Activated CD4-positive, CD25-positive, alpha-beta regulatory T cell treated with anti-CD3 and anti-CD28 coated beads, Interleukin-2, amount 50 U/mL, for 72 hours (primary cell): ENCODE measurements at places on chromosomes 2 and 18.
A peak's percentile ranks its signal among the peaks of the same experiment; 100 is the strongest.

DNA sequence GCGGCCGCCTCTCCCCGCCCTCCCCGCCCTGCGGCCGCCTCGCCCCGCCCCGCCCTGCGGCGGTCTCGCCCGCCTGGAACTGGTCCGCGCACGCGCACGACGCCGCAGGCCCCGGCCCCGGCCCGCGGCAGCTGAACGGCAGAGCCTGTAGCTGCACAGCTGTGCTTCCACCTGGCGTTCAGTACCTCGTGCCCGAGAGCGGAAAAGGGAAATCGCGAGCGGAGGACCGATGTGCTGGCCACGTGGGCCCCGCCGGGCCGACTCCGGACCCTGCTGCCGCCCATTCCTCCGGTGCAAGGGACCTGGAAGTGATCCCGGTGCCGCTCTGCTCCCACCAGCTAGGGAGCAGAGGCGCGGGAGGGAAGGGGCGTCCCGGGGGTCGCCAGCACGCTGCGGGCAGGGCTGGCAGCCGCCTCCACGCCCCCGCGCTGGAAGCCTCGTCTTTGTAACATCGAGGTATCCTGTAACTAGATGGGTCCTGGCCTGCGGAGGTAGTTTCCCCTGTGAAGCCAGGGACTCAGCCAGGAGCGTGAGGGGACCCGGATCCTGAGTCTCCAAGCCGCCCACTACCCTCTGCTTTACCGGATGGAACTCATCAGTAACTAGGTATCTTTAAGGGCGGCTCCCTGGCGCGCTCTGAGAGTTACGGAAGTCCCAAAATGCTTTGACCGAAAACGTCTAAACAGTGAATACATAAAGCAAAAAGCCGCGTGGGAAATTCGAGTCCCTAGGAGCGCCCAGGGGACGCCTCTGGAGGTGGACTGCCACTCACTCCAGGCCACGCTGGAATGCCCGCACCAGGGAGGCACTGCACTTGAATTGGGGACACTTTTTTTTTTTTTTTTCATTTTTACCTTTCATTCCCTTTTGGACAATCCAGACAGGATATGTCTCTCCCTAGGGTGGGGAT is 704 bp upstream of the ODC1 start:
- peak; percentile 90 for DNase-seq

GRCh38 chr18:33201509-33201926 is 239.0 kb downstream of the CCDC178 start:
- DNase-seq = no peak

DNA sequence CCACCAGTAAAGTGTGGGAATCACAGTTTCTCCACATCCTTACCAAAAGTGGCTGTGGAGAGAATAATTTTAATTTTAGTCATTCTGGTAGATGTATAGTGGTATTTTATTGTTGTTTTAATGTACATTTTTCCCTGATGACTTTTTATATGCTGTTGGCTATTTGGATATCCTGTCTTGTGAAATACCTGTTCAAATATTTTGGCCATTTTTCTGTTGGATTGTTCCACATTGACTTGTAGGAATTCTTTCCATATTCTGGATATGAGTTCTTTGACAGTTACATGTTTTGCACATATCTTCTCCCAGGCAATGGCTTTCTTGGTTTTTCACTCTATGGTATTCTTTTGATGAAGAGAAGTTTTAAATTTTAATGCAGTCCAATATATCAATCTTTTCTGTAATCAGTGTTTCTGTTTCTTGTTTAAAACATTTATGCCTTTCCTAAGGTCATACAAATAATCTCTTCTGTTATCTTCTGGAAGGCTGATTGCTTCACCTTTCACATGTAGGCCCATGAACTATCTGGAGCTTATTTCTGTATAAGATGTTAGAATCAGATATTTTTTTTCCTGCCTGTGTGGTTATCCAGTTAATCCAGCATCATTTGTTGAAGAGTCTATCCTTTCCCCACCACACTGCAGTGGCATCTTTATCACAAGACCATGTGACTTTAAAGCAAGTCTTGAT is 19.0 kb downstream of the AFTPH start:
- no peak for DNase-seq

GRCh38 chr2:188475945-188476344 is 184.3 kb downstream of the GULP1 start:
- DNase-seq = no peak

- DNase-seq = no peak
Measured at GRCh38 chr2:45178359-45178758, 169.1 kb upstream of the SIX2 start.

DNA sequence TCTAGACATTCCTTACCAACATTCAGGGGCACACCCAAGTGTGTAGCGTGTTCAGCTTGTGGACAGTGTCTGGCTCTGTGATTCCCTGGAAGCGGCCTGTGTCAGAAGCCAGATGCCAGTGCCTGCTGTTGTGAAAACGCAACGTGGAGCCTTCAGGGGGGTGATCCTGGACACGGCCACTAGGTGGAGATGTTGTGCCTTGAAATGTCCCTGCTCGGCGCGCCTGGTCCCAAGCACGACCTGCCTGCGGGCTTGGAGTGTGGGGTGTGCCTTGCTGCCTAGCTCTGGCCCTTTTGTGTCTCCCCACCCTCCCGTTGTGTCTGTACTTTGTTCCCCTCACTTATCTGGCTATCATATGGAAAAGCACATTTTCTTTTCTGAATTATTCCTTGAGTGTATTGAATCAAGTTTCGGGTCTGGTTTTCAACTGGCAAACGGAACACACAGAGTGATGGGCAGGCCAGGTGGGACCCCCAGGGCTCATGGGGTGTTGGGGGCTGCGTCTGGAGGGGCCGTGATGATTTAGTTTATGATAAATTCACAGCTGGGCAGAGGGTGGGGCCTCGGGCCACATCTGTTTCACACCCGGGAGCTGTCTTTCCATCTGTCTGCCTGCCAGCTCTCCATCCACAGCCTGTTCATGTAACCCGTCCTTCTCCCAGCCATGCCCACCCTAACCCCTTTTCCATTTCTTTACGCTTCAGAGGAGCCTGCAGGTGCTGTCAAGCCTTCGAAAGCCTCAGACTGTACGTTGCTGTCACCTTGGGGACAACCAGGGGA is 95.5 kb downstream of the DYSF start:
- DNase-seq = peak; percentile 72

GRCh38 chr18:9575558-9575957 is 38.8 kb downstream of the PPP4R1 start:
- DNase-seq = no peak

DNA sequence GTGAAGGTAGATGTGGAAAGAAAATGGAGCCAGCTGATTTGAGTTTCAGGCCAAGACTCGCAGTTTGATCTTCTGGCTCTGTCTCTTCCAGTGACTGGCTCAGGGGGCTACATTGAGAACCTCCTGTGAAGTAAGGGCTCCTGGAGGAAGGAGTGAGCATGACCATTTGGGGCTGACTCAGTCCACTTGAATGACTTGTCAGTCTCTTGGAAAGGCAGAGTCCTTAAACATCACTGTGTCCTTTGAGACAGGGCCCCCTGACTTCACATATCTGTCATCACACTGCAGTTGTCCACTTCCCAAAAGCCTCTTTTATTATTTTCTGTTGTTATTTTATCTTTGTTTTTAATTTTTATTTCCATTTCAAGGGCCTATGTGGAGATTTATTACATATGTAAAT is 204.6 kb upstream of the APCDD1 start:
- DNase-seq = no peak

DNA sequence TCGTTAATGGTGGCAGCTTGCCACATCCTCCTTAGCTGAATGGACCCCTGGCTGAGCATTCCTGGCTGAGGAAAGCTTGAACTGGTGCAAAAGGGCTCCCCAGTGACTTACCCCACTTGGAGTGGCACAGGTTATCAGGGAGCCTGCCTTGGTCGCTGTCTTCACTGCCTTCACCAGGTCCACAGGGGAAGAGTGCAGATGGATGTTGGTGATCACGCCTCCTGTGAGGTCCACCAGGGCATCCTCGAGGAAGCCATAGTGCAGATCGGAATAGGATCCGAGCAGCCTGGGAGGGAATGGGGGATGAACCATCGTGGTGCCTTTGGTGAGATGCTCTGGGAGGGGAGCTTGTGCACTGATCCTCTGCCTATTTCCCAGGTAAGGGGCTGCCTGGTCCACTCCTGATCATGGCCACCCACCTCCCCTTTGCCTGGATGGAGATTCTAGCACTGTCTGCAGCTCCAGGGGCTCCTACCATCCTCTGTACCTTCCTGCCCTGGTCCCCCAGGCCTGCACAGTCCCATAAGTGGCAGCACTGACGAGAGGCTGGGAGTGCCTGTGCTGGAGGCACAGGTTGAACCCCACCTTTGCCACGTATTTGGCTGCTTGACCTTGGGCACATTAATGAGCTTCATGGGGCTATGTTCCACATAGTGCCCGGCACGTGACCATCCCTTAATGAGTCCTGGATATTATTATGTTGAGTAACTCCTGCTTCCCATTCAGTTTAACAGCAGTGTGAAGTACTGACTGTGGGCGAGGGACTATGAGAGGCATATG is 43.0 kb downstream of the CAPN13 start:
- peak; percentile 21 for DNase-seq

GRCh38 chr18:71237641-71238040 is 948.8 kb downstream of the SOCS6 start:
- DNase-seq = no peak

DNA sequence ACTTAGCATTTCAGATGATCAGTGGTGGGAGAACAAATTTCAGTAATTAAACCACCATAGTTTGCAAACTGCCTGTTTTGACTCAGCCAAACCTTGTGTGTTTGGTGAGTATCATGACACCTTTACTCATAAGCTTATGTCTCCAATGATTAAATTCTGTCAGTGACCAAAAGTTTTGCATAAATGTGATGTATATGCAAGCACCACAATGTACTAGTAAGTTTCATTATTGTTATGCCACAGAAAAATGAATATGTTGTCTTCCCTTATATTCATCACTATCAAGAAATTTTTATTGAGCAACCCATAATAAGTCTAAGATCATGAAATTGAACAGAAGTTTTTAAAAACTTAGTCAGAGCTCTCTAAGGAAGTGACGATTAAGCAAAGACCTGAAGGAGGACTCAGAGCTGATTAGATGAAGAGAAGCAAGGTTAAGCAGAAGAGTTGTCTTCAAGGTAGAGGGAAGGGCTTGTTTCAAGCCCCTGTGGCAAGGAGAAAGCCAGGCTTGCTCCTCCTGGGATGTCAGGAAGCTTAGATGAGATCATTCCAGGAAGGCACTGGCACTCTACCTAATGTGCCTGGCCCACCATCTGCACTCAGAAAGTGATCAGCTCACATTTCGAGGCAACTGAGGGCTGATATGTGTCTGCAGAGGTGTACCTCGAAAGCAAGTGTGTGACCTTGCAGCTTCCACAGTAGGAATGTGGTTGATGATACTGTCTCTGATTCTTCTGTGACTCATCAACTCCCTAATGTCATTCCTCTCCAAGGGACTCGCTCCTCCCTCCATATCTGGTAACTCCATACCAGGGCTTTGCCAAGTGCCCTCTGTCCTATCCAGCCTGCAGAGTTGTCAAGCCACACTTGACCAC is 54.7 kb downstream of the KCTD18 start:
- DNase-seq = no peak

GRCh38 chr18:3163968-3164367 is 55.8 kb downstream of the MYOM1 start:
- DNase-seq = no peak

DNA sequence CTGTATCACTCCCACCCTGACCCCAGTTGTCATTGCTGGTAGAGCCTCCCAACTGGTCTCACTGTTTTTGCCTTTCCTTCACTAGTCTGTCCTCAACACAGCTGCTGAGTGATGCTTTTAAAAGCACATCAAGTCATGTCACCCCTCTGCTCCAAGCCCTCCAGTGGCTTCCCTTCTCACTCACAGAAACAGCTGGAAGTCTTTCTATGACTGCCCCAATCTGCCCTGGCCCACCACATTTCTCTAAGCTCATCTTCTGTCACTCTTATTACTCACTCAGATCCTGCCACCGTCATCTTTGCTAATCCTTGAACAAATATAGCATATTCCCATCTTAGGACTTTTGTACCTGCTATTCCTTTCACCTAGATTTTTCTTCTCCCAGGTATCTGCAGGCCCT is 242.6 kb upstream of the RBBP8 start:
- DNase-seq = no peak
